Cardiac fibroblast (primary cell): ENCODE measurements at places on chromosomes 1 and 21.
A peak's percentile ranks its signal among the peaks of the same experiment; 100 is the strongest.

GRCh38 chr1:235199441-235199840 lies 38.4 kb upstream of the RBM34 start:
- DNase-seq: peak; percentile 66

- no peak for DNase-seq
These were observed 549.9 kb downstream of the PLPP3 start for GRCh38 chr1:56029319-56030003.

DNA sequence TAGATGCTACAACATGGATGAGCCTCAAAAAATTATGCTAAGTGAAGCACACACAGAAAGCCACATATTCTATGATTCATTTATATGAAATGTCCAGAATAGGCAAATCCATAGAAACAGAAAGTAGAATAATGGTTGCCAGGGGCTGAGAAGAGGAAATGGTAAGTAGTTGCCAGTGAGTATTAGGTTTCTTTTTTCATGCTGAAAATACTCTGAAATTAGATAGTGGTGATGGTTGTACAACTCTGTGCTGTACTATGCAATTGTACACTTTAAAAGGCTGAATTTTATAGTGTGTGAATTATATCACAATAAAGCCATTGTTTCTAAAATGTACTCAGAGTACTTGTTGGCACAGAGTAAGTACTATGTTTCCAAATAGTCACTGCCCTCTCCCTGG lies 15.5 kb upstream of the GFI1 start:
- DNase-seq: peak; percentile 63

- no peak for DNase-seq
These were observed 50.2 kb downstream of the SWT1 start for GRCh38 chr1:185207170-185207569.

DNA sequence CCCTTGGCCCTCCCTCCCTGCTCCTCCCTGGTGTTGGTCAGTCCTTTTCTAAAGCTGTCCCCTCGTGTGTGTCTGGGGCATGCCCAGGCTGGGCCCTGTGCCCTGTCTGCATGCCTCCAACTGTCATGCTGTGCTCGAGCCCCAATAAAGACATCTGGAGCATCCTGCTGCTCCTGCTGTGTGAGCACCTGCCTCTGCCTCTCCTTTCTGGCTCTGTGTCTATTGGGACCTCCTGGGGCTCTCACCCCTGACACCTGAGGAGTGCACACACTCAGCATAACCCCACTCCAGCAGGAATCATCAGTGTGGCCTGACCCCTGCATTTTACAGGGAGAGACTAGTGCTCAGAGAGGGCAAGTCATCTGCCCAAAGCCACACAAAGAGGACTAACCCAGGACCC lies 23.7 kb downstream of the KCNC4 start:
- DNase-seq: no peak

DNA sequence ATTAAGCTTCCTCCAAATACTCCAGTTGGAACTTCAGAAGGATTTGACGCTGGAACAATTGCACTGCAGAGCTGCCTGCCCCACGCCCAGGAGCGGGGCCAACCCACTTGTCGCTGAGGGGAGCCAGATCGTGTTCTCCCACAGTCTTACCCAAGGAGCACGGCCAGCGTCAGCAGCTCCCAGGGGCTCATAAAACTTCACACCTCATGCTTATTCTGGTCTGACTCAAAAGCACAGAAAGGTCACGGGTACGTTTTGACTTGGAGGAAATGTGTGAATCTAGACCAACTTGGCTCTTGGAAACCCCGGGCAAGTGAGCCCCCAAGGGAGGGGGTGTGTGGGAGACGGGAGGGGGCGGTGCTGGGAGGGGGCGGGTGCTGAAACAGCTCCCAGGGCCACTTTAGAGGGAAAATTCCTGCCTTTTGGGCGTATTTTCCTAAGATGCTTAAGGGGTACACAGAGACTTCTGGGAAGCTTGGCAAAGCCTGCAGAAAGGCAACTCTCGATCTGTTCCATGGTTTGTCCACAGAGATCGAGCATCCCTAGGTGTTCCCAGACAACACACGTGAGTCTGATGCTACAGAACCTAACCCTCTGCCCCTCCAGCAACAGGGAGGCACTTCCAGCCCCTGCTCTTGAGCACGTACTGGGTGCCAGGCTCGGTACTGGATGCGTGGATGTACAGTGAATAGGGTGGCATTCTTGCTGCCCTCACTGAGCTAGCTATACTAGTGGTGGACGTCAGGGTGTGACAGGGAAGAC lies 98.9 kb downstream of the DHRS3 start:
- DNase-seq: peak; percentile 46

DNA sequence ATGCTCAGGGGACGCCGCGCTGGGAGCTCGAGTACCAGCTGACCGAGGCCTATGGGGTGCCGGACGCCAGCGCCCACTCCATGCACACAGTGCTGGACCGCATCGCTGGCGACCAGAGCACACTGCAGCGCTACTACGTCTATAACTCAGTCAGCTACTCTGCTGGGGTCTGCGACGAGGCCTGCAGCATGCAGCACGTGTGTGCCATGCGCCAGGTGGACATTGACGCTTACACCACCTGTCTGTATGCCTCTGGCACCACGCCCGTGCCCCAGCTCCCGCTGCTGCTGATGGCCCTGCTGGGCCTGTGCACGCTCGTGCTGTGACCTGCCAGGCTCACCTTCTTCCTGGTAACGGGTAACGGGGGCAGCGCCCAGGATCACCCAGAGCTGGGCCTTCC lies 1.3 kb upstream of the XKR8 start:
- DNase-seq: no peak

- no peak for DNase-seq
These were observed 2.7 kb upstream of the OLIG2 start for GRCh38 chr21:33022828-33023573.

GRCh38 chr1:189970331-189971230 lies 507.1 kb downstream of the BRINP3 start:
- no peak for DNase-seq

DNA sequence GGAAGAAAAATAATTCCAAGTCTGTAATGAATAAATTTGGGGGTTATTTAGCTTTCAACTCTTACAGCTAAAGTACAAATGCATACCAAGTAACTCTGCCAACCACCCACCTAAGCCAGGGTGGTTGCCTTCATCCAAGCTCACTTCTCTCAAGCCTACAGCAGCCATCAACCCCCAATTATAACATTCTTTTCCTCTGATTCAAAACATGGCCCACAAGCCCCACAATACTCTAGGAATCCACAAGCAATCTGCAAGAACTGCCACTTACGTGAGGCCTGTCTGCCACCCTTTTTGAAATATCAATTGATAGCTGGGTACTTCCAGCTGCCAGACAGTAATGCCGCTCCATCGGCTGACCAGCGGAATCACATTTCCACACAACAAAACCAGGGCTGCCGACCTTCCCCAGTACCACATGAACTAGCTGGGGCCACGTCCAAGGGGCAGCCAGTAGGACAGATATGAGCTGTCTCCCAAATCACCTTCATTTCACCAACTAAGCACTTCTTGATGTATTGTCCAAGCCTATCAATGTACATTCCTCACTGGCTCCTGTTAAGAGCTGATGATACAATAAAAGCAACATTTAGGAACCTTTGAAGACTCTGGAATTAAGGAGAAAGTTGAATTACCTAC lies 3.2 kb downstream of the LBR start:
- peak; percentile 48 for DNase-seq

- DNase-seq: no peak
These were observed 105.0 kb downstream of the MATN1 start for GRCh38 chr1:30618335-30618747.

DNA sequence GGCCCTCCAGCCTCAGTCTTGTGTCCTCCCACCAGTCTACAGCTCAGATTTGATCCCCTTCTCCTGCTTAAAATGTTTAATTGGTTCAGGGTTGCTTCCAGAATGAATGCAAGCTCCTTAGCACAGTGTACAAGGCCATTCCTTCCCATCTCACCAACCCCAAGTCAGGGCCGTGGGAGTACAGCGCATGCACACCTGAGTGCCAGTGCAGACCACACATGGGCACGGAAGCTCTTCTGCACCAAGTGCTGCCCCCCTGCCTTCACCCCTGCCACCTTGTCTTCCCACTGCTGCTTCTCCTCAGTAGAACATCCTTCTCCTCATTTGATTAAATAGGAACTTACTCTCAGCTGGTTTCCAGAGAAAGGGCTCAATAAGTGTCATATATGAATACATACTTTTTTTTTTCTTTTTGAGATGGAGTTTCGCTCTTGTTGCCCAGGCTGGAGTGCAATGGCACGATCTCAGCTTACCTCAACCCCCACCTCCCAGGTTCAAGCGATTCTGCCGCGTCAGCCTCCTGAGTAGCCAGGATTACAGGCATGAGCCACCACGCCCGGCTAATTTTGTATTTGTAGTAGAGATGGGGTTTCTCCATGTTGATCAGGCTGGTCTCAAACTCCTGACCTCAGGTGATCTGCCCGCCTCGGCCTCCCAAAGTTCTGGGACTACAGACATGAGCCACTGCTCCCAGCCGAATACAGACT lies 9.3 kb downstream of the PMF1 start:
- no peak for DNase-seq

DNA sequence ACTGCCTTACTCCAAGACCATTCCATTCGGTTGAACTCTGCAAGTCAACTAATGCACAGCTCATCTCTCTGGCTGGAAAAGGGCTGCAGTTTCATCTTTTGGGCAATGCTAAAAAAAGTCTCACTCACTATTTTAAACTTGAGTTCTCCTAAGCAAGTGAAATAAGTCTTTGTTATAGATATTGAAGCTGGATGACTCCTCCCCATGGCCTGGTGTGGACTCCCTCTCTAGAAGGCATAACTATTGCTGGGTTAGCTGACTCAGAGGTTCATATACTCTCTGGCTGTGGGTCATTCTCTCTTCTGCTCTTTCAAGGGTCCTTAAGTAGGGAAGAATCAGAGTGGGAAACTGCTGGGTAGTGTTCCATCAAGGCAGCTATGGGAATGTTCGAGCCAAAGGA lies 88.0 kb downstream of the XCL2 start:
- no peak for DNase-seq

- DNase-seq: no peak
These were observed 51.0 kb downstream of the BACH1 start for GRCh38 chr21:29349702-29350101.

DNA sequence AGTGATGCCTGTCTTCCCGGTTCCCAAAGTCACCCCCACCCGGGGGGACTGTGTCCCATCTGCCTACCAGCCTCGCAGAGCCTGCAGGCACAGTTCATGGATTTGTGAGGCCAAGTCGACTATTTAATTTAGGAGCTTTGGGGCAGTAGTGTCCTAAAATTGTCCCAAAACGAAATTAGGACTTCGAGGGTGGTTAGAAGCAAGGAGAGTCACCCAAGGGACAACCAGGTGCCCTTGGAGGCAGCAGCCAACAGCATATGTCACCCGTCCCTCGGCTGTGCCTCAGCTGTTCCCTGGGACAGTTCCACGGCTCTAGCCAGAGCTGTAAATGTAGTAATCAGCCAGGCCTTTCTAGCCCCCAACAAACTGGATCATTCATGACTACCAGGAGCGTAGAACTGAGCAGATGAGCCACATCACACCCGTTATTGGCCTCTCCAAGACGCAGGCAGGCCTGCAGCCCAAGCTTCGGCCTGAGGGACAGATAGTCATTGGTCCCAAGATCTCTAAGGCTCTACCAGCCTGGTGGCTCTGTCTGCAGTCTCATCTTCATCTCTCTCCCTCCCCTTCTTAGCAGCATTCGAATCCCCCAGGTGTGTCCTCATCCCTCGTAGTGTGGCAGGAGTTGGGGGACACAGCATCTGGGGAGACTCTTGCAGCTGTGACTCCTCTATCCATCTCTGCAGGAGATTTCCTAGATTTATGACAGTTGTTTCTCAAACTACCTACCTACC lies 2.9 kb downstream of the PAX7 start:
- no peak for DNase-seq

DNA sequence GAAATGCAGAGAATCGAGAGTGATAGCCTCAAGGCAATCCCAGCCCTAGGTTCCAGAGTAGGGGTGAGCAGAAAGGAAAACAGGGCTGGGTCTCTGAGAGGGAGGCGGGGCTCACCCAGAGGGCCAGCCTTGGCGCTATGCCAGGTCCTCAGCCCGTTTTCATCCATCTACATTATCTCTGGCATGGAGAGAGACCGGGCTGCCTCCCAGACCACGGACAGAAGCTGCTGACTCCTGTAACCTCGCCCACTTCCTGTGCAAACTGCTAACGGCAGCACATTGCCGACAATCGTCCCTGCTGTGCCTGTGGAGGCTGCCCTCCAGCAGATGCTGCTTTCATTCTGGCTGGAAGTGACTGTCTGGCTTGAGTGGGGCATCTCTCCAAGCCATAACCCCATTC lies 569.1 kb downstream of the NPHP4 start:
- no peak for DNase-seq

GRCh38 chr21:25456672-25457071 lies 150.6 kb downstream of the MRPL39 start:
- DNase-seq: peak; percentile 6

DNA sequence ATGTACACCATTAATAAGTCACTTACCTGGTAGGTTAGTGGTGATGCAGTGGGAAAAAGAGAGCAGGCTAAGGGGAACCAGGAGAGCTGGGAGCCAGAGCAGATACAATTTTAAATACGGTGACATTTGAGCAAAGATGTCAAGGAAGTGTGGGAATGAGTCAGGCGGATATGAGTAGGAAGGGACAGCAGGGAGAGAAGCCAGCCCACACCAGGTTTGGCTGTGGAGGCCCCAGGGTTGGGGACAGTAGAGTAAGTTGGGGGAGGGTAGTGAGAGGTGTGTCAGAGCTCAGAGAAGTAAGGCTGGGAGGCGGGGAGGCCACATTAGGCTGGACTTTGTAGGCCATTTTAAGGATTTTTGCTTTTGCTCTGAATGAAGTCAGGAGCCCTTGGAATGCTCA lies 482.0 kb downstream of the DISC1 start:
- DNase-seq: no peak

- no peak for DNase-seq
These were observed 541.2 kb downstream of the PTPRU start for GRCh38 chr1:29777522-29777921.

GRCh38 chr1:184888505-184888904 lies 85.8 kb downstream of the NIBAN1 start:
- peak; percentile 54 for DNase-seq

- DNase-seq: no peak
These were observed 22.4 kb downstream of the VPS45 start for GRCh38 chr1:150089846-150090520.

GRCh38 chr1:151775894-151776664 lies 12.8 kb upstream of the MRPL9 start:
- no peak for DNase-seq

- DNase-seq: no peak
These were observed 7.4 kb downstream of the HCRTR1 start for GRCh38 chr1:31624731-31625514.

- DNase-seq: peak; percentile 78
These were observed 22.8 kb downstream of the LHX4 start for GRCh38 chr1:180252638-180253536.

DNA sequence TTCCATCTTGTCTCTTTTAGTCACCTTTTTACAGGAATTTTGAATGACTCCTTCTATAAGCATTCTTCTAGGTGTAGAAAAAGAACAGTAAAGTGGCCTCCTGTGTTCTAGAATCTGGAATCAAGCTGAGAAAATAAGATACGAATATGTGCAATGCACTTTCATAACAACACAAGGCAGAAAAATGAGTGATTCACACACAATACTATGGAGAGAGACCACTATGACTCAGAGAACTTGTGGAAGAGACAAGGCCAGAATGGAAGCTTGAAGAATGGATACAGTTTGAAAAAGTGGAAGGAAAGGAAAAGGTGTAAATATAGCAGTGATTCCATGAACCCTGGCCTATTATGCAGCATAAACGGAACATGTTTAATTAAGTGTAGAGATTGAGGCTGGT lies 57.1 kb upstream of the SAMSN1 start:
- DNase-seq: peak; percentile 89

GRCh38 chr1:31730336-31731048 lies 26.7 kb upstream of the COL16A1 start:
- no peak for DNase-seq

- peak; percentile 52 for DNase-seq
These were observed 20.7 kb upstream of the ABCB10 start for GRCh38 chr1:229579059-229579673.
